Right atrium auricular region (tissue), 2 donors: ENCODE measurements at places on chromosomes 4 and X. TPM values are rescaled to one million over a fixed set of nuclear protein-coding genes. Genes with fewer than 3 reads are reported as not detected.
A peak's percentile ranks its signal among the peaks of the same experiment; 100 is the strongest.

The NLRP2B gene
- total RNA-seq, result not detected

The GDPD2 gene
- total RNA-seq, result not detected

The KIAA0232 gene
- 69.4 TPM for total RNA-seq

The SLC10A4 gene
- total RNA-seq, result not detected

The NUDT6 gene
- total RNA-seq, result 4.9 TPM

DNA sequence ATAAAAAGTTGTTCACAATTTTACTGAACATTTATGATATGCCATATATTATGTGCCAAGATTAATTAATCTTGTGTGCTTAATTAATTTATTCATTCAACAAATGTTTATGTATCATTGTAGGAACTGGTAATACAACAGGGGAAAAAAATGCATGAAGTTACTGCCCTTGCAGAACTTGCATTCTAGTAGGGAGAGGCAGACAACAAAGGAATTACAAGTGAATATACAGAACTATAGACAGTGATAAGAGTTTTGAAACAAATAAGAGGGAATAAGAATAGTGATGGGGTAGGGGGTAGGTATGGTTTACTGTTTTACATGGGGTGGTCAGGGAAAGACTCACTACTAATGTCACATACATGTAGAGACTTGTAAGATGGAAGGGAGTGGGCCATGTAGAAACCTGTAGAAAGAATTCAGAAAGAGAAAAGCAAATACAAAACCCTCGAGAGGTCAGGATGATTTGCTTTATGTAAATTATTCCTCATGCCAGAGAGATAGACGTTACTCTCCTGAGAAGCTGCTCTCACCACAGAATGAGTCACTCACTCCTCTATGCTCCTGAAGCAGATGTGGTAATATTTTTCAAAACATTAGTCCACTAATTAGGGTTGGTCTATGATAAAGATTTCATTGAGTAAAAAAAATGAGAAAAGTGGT, 855.0 kb upstream of the GRID2 start:
- H3K4me3 ChIP-seq, result no peak overlapping the region
- no peaks in the 10 kb centered on the region for H3K27me3 ChIP-seq
- no peaks in the 10 kb centered on the region for H3K36me3 ChIP-seq
- no peaks in the 10 kb centered on the region for H3K4me1 ChIP-seq
- no peak for DNase-seq
- no peak overlapping the region for H3K27ac ChIP-seq

DNA sequence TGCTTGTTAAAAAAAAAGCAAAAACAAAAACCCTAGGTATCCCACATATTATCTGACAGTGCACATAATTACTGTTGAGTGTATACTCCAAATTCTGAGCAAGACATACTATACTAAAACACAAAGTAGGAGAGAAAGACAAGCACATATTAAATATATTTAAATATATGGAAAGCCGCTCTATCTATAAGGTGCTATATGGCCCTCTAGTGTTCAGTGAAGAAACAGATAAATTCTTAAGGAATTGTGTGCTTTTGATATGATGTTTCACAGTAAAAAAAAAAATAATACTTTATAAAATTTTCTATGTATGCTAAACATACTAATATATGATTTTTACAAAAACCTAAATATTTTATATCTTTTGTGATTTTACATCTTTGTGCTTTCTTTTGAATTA, 137.8 kb downstream of the FBXW7 start:
- no peak overlapping the region for H3K4me3 ChIP-seq
- no peaks in the 10 kb centered on the region for H3K36me3 ChIP-seq
- H3K4me1 ChIP-seq, result no peaks in the 10 kb centered on the region
- no peak overlapping the region for H3K27ac ChIP-seq

GRCh38 chrX:44873415-44874276, 658 bp downstream of the KDM6A start:
- no peaks in the 10 kb centered on the region for H3K36me3 ChIP-seq
- H3K27ac ChIP-seq, result peak overlapping the region; percentile 100
- H3K4me1 ChIP-seq, result peaks cover 45% of the 10 kb centered on the region
- no peaks in the 10 kb centered on the region for H3K27me3 ChIP-seq
- DNase-seq, result peak; percentile 68
- peak overlapping the region; percentile 96 for H3K4me3 ChIP-seq

GRCh38 chr4:107854356-107855022, 29.8 kb downstream of the SGMS2 start:
- no peaks in the 10 kb centered on the region for H3K4me1 ChIP-seq
- peak overlapping the region; percentile 21 for H3K4me3 ChIP-seq
- no peak for DNase-seq

DNA sequence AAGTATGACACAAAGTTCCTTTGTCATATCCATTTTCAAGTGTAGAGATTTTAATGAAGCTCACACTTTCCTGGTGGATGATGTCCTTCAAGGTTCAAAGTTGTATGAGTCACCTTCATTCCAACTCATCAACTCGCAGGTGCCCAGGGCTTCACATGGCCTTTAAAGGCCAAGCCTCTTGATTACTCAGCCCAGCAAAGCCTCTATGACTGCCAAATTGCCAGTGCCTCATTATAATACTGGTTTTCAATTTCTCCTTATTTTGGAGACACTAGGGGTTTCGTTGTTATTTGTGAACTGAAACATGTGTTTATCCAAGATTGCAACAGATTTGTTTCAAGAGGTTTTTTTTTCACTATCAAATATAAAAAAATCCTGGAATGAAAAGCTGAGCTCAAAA, 45.9 kb upstream of the PPP3CA start:
- H3K4me3 ChIP-seq, result no peak overlapping the region
- no peak overlapping the region for H3K27ac ChIP-seq
- H3K4me1 ChIP-seq, result no peaks in the 10 kb centered on the region
- no peak for DNase-seq

DNA sequence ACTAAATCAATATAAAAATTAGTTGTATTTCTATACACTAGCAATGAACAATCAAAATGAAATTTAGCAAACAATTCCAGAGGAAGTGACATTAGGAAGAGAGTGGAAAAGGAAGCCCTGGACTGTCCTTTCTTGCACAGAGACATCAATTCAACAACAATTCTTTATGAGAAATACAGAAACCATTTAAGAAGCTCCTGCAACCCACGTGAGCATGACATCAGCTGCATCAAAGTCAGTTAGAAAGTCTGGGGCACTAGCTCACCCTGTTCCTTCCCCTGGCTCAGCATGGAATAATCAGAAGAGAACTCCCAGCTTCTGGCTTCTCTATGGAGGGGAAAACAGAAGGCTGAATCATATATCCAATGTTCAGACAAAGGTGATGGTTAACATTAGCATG, 48.6 kb upstream of the STARD8 start:
- H3K4me3 ChIP-seq, result no peak overlapping the region
- DNase-seq, result no peak
- no peaks in the 10 kb centered on the region for H3K36me3 ChIP-seq
- H3K4me1 ChIP-seq, result no peaks in the 10 kb centered on the region

DNA sequence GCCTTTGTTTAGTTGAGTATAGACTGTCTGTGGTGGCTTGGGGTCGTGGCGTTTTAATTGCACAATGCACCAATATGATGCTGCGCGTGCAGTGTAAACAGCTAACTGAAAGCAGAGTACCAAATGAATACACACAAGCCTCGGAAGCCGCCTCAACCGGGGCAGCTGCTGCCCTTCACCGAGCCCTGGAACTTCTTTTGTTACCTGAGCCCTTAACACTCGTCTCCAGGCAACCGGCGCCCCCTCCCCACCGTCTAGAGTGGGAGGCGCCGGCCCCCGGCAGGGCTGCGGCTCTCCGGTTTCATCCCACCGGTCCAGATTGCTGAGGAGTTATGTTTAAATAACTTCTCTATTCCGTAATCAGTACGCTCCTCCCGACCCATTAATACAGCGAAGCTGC, 173.2 kb upstream of the TBL1X start:
- DNase-seq, result no peak
- H3K4me1 ChIP-seq, result no peaks in the 10 kb centered on the region

- no peak for DNase-seq
- no peaks in the 10 kb centered on the region for H3K36me3 ChIP-seq
- no peaks in the 10 kb centered on the region for H3K4me1 ChIP-seq
- H3K27me3 ChIP-seq, result no peaks in the 10 kb centered on the region
Observed at GRCh38 chrX:10485326-10485725, 135.1 kb downstream of the MID1 start.

DNA sequence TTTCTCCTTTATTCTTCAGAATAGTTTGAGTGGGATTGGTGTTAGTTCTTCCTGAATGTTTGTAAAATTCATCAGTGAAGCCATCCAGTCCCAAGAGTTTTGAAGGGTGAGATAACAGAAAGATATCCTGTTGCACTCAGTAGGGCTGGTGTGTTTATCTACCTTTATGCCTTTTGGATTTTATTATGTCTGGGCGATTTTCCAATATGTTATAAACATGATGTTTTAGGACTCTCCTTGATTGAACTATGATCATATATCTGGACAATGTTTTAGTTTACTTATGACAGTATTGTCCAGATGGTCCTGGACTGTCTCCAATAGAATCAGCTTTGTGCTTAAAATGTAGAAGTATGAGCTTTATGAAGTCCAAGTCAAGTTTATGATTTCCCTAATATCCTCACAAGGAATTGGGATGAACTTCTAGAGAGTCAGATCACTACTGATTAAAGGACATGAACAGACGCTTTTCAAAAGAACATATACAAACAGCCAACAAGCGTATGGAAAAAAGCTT, 77.6 kb upstream of the ITM2A start:
- DNase-seq, result no peak
- no peak overlapping the region for H3K27ac ChIP-seq
- H3K4me1 ChIP-seq, result no peaks in the 10 kb centered on the region

GRCh38 chrX:15349046-15349445, 13.7 kb upstream of the PIGA start:
- no peaks in the 10 kb centered on the region for H3K4me1 ChIP-seq
- H3K27ac ChIP-seq, result no peak overlapping the region
- H3K27me3 ChIP-seq, result no peaks in the 10 kb centered on the region
- no peak overlapping the region for H3K4me3 ChIP-seq
- H3K36me3 ChIP-seq, result no peaks in the 10 kb centered on the region
